Fibroblast of skin of abdomen (primary cell): ENCODE measurements at places on chromosomes 11 and 22.

GRCh38 chr11:11220786-11221185 is 132.3 kb downstream of the CSNK2A3 start:
- DNase-seq = no peak

DNA sequence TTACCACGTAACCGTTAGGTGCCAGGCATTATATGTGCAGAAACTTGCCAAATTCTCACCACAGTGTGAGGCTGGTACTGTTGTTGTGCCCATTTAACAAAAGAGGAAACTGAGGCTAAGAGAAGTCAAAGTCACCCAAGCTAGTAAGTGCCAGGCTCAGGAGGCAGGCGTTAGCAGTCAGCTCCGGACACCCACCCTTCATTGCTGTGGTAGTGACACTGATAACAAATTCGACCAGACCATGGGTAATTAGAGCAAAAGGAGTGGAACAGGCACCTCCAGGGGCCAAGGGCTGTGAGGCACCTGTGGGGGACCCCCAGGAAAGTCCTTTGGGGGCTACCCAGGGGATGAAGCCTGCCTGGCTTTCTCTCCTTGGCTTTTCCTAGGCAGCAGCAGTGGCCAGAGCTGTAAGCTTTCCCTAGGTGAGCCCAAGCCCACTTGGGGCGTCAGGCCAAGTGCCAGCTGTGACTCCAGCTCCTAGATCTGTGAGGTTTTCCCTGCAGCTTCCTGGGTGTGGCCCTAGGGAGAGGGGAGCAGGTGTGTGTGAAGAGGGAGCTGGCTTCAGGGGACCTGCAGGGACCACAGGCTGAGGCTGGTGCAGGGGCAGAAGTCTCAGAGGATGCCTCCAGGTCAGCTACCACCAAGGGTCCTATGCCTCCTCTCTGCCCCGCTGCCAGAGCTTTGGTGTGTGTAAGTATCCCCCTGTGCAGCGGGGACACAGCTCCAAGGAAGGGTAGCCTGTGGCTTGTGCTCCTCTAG is 19.7 kb upstream of the ALX4 start:
- DNase-seq = no peak

DNA sequence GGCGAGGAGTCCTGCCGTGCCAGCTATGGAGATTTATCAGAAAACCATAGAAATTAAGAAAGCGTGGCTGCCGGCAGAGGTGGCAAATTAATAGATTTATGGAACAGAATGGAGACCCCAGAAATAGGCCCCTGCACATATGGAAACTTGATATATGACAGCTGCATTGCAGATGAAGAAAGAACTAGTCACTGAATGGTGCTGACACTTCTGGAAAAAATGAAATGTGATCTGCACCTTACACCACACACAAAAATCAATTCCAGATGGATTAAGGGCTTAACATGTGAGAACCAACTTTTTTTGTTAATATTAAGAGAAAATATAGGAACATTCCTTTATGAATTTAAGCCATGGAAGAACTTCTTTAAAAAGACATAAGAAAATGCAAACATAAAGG is 40.3 kb upstream of the TSKU start:
- DNase-seq = peak; percentile 76

DNA sequence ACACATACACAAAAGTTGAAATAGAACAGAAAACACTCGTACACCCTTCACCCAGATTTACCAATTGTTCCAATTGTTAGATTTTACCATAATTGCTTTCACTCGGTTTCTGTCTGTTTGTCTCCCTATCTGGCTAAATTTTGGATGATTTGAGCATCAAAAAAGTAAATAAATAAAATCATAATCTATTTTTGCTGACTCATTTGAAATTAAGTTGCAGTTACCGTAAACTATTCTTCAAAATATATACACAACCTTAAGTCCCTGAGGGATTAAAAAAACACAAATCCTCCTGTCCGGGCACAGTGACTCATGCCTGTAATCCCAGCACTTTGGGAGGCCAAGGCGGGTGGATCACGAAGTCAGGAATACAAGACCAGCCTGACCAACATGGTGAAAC is 81.3 kb upstream of the SYT9 start:
- DNase-seq = no peak

DNA sequence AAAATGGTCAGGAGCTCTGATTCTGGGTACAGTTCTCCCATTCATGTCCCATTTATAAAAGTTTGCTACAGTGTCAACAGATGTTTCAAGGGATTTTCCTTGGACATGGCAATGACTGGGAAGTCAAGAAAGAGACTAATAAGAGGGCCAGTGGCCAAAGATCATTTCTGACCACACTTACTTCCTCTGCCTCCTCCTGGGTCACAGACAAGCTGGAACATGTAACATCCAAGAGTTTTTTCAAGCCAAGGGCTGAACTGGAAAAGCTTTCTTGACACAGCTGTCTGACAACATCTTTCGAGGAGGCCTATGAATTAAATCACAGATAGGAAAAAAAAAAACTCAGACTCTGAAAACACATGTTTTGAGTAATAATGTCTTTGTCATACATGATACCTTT is 8.7 kb downstream of the COMMD9 start:
- no peak for DNase-seq
